Panc1 (cell line): ENCODE measurements at places on chromosomes 16 and 17. TPM values are rescaled to one million over a fixed set of nuclear protein-coding genes. Genes with fewer than 3 reads are reported as not detected.
A peak's percentile ranks its signal among the peaks of the same experiment; 100 is the strongest.

DNA sequence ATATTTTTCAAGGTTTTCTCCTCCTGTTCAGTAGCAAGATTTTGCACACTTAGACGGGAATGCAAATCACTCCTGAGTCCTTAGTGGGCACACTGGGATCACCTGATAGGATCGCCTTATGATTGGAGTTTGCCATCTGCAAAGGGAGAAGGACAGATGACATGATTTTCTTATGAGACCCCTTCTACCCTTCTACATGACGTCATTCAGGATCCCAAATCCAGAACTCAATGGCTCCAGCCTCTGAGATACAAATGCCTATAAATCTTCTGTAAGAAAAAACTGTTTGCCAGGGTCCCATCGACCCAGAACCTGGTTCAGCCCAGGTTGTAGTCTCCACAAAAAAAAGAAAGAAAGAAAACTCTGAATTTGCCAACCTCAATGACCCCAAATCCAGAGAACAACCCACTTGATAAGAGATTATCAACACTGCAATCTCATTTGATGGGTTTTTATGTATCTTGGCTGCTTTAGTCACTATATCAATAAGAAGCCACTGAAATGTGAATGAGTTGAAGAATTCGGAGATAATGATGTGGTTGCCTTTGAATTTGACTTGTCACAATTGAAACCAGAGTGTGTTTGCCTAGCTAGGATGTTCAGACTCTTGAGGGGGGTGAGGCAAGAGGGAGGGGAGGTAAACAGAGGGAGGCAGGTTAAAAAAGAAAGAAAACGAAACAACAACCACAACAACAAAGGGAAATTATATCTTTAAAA is 6.7 kb downstream of the ZNF423 start:
- DNase-seq = no peak
- H3K27me3 ChIP-seq = peaks cover 6% of the 10 kb centered on the region
- no peak overlapping the region for H3K4me3 ChIP-seq
- H3K4me1 ChIP-seq = no peaks in the 10 kb centered on the region
- H3K27ac ChIP-seq = no peak overlapping the region
- no peaks in the 10 kb centered on the region for H3K36me3 ChIP-seq

Gene TBC1D26
- total RNA-seq = 0.05 TPM

GRCh38 chr17:4643676-4644075 is 2.2 kb upstream of the ALOX15 start:
- DNase-seq = no peak
- no peak overlapping the region for H3K4me3 ChIP-seq
- no peaks in the 10 kb centered on the region for H3K4me1 ChIP-seq
- no peak overlapping the region for H3K27ac ChIP-seq
- H3K36me3 ChIP-seq = no peaks in the 10 kb centered on the region

- peaks cover 15% of the 10 kb centered on the region for H3K4me1 ChIP-seq
- H3K36me3 ChIP-seq = no peaks in the 10 kb centered on the region
- H3K27me3 ChIP-seq = no peaks in the 10 kb centered on the region
- no peak overlapping the region for H3K4me3 ChIP-seq
- DNase-seq = no peak
Observed at GRCh38 chr17:80664217-80664790, 119.7 kb downstream of the RPTOR start.

DNA sequence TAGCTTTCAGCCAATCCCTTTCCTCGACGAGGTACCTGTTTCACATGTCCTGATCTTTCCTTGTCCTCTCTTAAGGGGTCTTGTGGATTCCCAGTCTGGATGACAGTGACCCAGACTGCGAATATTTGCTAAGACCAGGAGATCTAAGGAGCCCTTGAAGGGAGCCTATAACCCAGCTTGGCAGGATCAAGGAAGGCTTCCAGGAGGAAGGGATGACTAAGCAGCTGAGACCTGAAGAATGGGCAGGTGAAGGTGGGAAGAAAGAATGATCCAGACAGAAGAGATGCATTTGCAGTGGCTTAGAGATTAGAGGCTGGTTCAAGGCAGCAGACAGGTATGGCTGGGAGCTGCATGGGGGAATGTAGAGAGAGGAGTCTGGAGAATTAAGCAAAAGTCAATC is 1.9 kb upstream of the PDK2 start:
- H3K27ac ChIP-seq = peak overlapping the region; percentile 10; the same call in 1 of the 2 replicates
- no peaks in the 10 kb centered on the region for H3K27me3 ChIP-seq
- no peak overlapping the region for H3K4me3 ChIP-seq
- peaks cover 2% of the 10 kb centered on the region; the same call in 1 of the 2 replicates for H3K36me3 ChIP-seq
- no peak for DNase-seq

Gene SNAI3
- not detected for total RNA-seq

Gene CENPT
- 43.4 TPM for total RNA-seq

Gene ZP2
- not detected for total RNA-seq

DNA sequence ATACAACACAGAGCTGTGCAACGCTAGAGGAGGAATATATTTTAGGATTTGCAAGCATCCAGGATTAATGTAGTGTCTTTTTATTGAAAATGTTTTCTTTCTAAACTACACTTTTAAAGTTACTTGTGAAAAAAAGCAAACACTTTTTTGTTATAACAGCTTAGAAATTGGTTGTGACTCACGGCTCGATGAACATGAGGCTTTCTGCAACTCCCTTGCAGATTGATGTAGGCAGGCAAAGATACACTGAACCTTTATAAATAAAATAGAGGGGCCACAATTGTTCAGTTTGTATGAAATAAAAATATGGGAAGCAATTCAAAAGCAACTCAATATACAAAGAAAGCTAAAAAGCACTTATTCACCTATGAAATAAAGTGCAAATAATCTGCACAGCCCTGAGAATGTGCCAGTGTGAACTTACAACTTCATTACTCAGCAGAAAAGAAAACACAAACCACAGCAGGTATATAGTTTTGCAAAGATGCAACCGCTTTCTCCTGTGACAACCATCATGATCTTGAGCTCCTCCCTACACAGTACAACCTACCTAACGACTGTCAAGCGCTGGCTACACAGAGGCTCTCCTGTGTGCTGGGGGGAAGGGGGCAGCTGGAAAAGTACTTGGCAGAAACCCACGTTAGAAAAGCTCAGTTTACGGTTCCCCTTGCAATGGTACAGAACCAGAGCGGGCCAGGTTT is 948 bp downstream of the LUC7L start:
- peaks cover 9% of the 10 kb centered on the region for H3K4me1 ChIP-seq
- H3K27ac ChIP-seq = peak overlapping the region; percentile 88
- H3K36me3 ChIP-seq = peaks cover 21% of the 10 kb centered on the region
- no peaks in the 10 kb centered on the region for H3K27me3 ChIP-seq
- peak overlapping the region; percentile 90 for H3K4me3 ChIP-seq

DNA sequence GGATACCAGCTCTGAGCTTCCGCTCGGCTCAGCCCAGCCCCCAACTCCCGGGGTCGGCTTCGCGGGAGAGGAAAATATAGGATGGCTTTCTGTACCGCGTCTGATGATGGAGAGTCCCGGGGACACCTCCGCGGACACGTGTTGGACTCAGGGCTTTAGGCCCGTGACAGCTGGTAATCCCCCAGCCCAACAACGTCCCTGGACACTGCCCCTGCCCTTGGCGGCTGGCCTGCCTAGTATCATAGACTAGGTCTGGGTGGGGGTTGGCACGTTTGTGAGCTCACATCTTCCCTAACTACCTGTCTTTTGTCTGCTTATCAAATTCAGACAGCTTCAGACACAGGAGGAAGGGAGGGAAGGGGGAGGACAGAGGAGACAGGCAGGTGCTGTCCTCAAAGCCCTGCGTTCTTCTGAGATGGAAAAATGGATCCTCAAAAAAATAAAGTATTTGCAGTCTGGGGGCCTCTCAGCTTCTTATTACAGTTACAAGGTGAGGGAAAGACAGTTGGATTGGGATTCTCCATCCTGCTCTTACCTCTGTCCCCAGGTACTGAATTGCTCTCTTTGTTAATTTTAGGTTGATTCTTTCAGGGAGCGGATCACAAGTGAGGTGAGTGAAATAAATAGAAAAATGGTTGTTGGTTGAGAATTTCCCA is 698 bp downstream of the PSME3 start:
- H3K4me1 ChIP-seq = peaks cover 8% of the 10 kb centered on the region; the same call in 1 of the 2 replicates
- no peak for DNase-seq
- peak overlapping the region; percentile 96 for H3K4me3 ChIP-seq
- no peaks in the 10 kb centered on the region for H3K27me3 ChIP-seq

GRCh38 chr17:74803388-74803930 is 27.3 kb upstream of the NAT9 start:
- H3K36me3 ChIP-seq = no peaks in the 10 kb centered on the region
- H3K27me3 ChIP-seq = no peaks in the 10 kb centered on the region
- H3K4me3 ChIP-seq = no peak overlapping the region
- H3K4me1 ChIP-seq = no peaks in the 10 kb centered on the region; the same call in 1 of the 2 replicates
- no peak for DNase-seq

Gene CSHL1
- total RNA-seq = not detected

DNA sequence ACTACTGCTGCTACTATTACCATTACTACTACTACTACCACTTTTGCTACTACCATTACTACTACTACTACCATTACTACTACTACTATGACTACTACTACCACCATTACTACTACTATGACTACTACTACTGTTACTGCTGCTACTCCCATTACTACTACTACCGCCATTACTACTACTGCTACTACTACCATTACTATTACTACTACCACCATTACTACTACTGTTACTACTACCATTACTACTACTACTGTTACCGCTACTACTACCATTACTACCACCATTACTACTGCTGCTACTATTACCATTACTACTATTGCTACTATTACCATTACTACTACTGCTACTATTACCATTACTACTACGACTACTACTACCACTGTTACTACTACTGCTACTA is 209.1 kb downstream of the IRF8 start:
- H3K4me3 ChIP-seq = no peak overlapping the region
- H3K36me3 ChIP-seq = no peaks in the 10 kb centered on the region
- H3K4me1 ChIP-seq = no peaks in the 10 kb centered on the region
- H3K27ac ChIP-seq = no peak overlapping the region
- no peak for DNase-seq

Gene SLC13A2
- total RNA-seq = not detected

Gene GSG1L
- total RNA-seq = 0.08 TPM

DNA sequence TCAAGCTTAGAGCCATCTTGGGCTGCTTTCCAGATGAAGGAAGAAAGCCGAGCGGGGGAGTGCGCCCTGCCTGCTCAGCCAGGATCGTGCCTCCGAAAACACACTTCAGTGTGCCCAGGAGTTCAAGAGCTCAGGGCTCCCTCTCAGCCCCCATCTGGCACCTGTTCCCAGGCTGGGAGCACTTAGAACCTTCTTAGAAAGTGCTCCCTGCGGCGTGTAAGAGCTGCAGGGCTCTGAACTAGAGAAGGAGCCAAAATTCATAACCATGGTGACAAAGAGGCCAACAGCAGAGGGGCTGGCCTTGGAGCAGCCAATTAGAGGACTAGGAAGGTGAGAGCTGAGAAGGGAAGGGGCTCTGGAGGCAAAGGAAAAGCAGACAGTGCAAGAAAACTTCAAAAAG is 59.0 kb upstream of the TNRC6C start:
- no peaks in the 10 kb centered on the region for H3K36me3 ChIP-seq
- DNase-seq = no peak

DNA sequence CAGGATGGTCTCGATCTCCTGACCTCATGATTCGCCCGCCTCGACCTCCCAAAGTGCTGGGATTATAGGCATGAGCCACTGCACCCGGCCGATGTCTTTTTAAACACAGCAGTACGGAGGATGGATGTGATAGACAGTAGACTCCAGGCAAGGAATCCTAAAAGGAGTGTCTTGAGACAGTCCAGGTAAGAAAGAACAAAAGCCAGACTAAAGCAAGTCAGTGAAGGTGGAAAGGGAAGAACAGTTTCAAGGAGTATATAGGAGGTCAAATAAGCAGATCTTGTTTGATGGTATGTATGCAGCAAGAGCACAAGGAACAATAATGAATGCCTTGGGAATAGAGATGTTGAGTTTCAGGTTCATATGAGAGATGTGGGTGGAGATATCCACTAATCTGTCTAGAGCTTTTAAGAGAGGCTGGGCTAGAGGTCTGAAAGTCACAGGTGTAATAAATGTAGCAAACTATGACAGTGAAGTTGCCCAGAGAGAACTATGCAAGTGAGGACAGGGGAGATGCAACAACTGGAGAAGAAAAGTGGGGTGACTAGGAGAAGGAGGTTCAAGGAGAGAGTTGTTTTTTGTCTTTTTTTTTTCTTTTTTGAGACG is 4.5 kb downstream of the TUBD1 start:
- peaks cover 14% of the 10 kb centered on the region for H3K36me3 ChIP-seq
- no peak overlapping the region for H3K4me3 ChIP-seq
